NCI-H345 (cell line): ENCODE measurements at places on chromosomes 3 and 15.

- no peak for DNase-seq
These were observed 11.2 kb downstream of the SH2D7 start for GRCh38 chr15:78103406-78104118.

DNA sequence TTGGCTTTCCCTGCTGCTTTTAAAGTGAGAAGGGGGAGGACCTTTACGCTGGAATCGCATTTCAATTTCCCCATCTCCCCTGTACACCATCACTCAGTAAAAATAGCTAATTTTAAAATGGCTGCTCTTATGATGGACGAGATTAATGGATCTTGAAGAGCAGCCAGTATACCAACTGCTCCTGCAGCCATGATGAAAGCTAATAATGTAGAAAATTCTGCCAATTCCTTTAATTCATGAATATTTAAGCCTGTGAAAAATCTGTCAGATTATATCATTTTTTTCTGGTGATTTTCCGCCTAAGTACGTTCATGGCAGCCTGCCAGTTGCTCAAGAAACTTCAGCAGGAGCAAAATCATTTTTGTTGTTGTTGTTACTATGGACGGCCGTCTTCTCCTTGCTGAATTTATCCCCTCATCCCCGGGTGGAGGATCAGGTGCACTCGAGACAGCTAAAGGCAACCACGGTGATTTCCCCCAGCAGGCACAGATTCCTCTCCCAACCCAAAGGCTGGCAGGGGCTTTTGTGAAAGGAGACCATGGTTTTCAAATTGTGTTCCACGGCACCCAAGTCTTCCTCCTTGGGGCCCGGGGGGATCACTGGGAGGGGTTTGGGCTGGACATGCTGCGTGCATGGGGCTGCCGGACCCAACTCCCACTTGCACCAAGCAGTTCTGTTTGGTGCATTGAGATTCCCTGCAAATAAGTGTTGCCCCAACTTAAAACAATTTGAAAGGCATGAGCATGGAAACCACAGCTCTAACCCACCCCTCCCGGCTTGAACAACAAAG lies 289.6 kb downstream of the UACA start:
- DNase-seq, result no peak

GRCh38 chr15:101456057-101456739 lies 33.3 kb downstream of the PCSK6 start:
- DNase-seq, result no peak

- DNase-seq, result no peak
These were observed 5.6 kb upstream of the ISLR2 start for GRCh38 chr15:74124759-74125158.

- DNase-seq, result no peak
These were observed 34.2 kb downstream of the MYZAP start for GRCh38 chr15:57625703-57626448.

GRCh38 chr15:71436854-71437253 lies 321.6 kb downstream of the THSD4 start:
- no peak for DNase-seq

DNA sequence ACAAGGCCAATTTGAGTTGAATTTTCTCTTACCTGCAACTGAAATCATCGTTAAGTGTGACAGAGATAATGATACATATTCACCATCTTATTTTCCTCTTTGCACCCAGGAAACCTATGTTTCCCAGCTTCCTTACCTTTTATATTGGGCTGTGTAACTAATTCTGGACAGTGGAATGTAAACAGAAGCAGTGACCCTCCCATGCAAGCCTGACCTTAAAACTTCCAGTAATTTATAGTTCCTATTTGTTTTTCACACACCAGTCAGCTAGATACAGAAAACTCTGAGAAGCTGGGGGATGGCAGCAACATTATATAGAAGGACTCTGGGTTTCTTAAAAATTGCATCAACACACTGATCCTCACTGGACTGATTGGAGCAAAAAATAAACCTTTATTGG lies 4.5 kb upstream of the ZNF280D start:
- DNase-seq, result no peak

- no peak for DNase-seq
These were observed 27.9 kb upstream of the ACKR4 start for GRCh38 chr3:132569153-132569552.

DNA sequence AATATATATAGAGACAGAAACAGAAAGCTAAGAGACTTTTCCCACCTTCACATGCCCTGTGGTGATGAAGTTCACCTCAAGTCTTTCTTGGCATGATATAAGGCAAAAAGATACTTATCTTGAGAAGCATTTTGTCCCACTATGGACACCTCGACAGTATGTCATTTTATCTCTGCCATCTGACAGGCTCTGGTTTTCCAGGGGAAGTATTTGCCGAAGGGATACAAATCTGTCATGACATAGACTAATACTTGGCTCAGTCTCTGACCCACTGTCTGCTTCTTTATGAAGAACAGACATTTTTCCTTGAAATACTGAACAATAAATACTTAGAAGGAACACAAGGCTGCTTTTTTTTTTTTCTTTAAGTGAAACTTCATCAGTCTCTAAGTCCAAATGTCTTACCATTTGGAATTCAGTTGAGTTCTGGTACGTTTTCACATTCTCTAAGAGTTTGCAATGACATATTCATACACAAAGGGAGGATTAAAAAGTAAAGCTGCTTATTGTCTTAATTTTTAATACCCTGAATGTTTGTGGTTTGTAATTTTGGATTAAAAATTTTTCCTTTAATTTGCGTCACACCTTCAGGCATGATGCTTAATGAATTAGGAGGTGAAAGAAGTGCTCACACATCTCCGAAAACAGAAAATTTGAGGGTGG lies 87.8 kb upstream of the LMOD3 start:
- no peak for DNase-seq
